Uterus (tissue), 4 donors: ENCODE measurements at places on chromosomes 2 and 18.

DNA sequence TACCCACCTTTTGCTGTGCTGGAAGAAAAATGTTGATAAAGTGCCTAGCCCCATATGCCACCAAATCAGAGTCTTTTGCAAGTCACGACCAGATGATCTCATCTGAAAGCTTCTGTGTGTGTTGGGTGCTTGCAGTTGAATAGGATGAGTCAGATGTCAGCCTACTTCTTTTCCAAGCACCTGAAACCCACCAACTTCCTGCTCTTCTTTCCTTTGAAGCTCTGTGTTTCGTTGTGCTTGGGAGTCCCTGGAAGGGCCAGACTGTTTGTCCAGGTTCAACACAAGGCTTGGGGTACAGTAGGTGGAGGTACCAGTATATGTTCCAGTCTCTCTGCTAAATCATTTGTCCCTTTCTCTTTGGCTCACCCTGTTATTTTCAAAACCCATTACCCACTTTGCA is 36.8 kb upstream of the LCLAT1 start:
- DNase-seq: no peak

DNA sequence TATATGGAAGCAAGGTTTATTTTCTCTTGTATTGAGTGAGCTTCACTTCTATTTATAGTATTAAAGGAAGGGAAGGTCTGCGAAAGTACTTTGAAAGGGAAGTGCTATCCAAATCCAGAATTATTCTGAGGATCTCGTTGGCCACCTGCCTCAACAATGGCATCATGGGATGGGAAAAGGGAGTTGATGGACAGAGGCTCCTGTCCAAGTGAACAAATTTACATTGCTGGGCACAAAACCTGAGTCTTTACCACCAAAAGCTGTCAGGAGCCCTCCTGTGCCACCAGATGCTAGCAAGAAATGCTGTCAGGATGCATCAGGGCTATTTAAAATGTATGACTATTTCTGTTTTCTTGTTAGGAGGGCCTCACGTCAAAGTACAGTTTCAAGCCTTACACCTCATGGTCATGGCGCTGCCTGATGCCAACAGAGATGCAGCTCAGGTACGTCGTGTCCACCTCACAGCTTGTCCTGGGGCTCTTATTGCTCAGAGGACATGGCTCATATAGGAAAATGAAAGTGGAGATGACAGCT is 157.3 kb downstream of the ARHGAP28 start:
- no peak for DNase-seq

DNA sequence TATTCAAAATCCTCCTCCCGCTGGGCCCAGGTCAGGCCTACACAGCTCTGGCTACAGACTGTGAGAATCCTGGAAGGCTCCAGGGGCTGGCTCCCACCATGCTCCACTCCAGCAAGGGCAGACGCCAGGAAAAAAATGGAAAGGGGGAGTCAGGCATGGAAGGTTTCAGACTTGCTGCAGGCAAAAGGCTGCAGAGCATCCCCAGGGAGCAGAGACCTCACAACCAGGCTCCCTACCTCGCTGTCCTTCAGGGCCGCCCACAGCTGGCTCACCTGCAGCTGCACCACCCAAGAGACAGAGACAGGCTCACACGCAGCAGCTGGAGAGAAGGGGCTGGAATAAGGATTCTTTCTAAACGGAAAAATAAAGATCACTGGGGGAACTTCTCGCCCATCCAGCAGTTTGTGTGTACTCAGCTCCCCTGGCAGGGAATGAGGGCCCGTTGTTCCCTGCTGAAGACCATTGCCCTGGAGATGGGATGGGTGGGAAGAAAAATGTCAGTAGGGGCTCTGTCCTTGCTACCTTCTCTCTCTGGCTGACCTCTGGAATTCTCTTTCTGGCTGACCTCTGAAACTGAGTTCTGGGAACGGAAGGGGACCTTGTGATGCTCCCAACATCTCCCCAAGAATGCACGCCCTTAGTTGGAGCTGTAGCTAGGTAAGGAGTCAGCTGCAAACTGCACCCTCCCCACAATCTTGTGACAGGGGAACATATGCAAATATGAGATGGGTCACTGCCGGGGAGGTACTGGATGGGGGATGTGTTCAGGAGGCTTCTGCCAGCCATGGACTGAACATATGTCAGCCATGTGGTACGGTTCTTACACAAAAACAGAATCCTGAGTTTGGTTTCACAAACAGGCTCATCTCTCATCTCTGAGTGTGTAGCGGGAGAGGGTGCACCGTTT is 34.5 kb downstream of the BCL2 start:
- no peak for DNase-seq

GRCh38 chr2:74384051-74384450 is 3.9 kb upstream of the DCTN1 start:
- DNase-seq: no peak

DNA sequence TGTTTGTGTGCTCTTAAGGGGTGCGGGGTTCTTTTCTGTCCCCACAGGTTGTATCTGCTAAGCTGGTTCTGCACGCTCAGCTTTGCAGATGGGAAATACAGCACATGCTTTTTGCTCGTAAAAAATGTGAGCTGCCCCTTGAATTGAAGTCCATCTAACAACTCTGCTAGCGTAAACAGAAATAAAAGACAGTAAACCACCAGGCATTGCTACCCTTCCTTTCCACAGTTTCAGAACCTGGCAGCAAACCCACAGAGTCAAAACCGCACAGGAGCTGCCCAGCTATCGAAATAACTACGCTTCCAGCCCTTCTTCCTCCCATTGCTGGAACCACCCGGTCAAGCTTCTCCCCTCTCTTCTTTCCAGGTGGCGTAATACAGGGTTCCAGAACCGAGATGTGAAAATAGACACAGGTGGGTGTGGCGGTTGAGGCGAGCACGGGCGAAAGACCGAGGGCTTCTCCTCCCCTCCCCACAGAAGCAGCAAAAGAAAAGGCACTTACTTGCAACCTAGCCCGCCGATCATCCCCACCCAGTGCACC is 479 bp downstream of the SCN9A start:
- DNase-seq: no peak

GRCh38 chr2:207993151-207993763 is 32.1 kb downstream of the PLEKHM3 start:
- no peak for DNase-seq

DNA sequence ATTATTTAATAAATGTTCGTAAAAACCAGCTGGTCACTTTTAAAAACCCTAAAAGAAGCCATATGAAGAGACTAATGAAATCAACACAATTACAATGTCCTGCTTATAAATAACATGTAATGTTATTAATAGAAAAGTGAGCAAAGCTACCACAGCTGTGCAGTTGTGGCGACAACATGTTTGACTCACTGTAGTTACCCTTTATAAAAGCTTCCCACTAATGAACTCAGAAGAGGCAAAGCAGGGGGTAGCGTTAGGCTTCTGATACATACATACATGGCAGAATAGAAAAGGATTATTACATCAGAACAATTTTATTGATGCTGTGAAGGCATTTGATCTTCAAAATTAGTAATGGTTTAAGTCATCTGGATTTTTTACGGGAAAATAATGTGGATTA is 219.7 kb downstream of the SLC4A10 start:
- no peak for DNase-seq

DNA sequence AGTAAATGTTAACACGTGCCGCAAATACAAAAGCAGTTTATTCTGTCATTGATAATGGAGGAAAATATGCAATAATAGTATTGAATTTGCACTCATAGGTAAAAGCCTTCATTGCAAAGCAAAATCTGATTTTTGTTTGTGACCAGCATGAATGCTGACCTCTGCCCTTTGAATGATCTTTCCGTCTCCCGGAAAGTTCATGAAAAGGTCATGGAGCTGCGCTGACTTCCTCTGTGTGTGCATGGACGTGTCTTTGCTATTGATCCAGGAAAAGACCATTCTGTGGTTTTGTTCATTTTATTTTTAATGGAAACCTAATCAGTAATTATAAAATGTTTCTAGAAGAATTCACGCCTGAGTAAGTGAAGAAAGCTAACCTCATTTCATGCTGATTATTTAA is 320.0 kb downstream of the MTX2 start:
- DNase-seq: no peak

GRCh38 chr2:168518555-168519066 is 62.5 kb downstream of the CERS6 start:
- no peak for DNase-seq

GRCh38 chr2:105249891-105250290 is 8.3 kb downstream of the GPR45 start:
- no peak for DNase-seq

GRCh38 chr2:172664766-172665165 is 70.9 kb upstream of the RAPGEF4 start:
- no peak for DNase-seq

DNA sequence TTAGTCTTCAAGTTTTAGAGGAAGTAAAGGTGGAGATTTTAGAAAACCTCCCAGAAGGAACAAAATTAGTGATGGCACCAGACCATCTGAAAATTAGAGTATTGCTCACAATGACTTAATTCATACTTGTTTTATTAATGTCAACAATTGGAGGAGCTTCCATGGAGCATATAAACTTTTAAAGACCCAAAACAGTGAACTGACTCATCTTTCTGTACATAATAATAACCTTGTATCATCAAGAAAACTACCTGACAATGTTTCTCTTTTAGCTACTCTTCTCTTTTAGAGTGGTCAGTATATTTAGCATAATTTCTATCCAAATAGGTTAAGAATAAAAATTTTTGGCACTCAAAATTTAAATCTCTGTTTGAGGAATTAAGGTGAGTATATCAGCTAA is 7.2 kb upstream of the ITGAV start:
- DNase-seq: no peak

DNA sequence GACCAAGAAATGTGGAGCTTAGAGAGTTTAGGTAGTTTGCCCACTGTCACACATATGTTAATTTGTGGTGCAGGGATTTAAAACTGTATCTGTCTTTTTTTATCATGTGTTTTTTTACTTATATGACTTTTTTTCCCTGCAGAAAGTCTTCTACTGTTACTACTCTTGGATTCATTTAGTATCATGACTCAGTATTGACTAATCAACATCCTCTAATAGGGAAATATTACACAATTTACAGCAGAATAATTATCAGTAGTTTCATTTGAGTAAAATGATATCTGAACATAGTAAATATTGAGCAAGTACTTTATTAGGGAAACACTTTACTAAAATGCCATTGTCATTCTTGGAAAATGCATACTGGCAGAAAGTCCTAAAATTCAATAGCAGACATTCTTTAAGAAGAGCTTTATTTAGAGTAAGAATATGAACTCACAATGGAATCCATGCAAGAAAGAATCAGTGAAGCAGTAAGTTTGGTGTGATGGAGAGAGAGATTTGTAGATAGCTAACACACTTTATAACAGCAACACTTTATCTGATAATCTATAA is 425.9 kb upstream of the SLC8A1 start:
- no peak for DNase-seq

DNA sequence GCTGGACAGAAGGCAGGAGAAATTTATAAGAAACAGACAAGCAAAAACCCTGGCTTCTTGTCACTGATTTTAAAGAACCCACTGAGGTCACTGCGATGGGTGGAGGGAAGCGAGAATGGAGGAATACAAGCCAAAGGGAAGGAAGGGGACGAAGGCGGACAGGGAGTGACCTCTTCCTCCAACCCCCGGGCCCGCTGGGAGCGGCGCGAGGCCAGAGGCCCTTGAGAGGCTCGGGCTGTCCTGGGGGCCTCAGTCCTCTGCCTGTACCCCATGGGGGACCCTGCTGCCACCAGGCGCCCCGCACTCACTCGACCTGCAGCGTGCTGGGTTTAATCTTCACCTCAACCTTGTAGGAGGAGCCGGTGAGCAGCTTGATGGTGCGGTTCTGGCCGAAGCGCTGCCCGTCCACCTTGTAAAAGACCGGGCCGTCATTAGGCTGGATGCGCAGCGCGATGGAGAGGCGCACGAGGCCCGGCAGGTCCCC is 793 bp downstream of the CNRIP1 start:
- no peak for DNase-seq

- no peak for DNase-seq
Measured at GRCh38 chr2:33444967-33445366, 31.5 kb upstream of the RASGRP3 start.

DNA sequence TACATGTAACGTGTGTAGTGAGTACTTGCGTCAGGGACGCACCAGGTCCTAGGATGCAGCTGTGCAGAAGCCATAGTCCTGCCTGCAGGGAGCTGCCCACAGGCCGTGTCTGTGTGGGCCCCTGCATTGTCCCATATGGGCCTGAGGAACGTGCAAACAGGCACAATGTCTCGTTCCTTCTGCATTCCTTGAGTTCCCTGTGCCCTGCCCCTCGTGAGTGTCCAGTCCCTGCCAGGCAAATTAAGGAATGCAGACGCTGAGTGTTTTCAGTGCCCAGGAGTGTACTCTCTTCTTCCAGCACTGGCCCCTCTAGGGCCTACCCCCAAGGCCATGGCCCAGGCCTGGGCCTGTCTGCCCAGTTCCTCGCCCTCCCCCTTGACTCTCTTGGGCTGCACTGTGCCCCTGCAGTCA is 61.8 kb downstream of the FAM168B start:
- no peak for DNase-seq

GRCh38 chr2:165197346-165197745 is 6.5 kb downstream of the SCN3A start:
- DNase-seq: no peak

- no peak for DNase-seq
Measured at GRCh38 chr18:32707586-32707985, 65.2 kb downstream of the KLHL14 start.
